Activated naive CD4-positive, alpha-beta T cell treated with anti-CD3 and anti-CD28 coated beads, Interleukin-2, amount 10 ng/mL, durations not matched to agents 5 hours and 36 hours (primary cell): ENCODE measurements at places on chromosomes 3 and 15. TPM values are rescaled to one million over a fixed set of nuclear protein-coding genes. Genes with fewer than 3 reads are reported as not detected.

Gene TM4SF1
- not detected for total RNA-seq

Gene TRIP4
- total RNA-seq: 28.1 TPM

Gene GOLGA6B
- total RNA-seq: not detected

Gene GOLGA6L2
- total RNA-seq: not detected

Gene CHRNA3
- not detected for total RNA-seq

Gene P3H2
- not detected for total RNA-seq

Gene NANOGP8
- total RNA-seq: not detected

Gene PLXNA1
- 6.1 TPM for total RNA-seq

Gene SNX22
- 0.82 TPM for total RNA-seq

Gene DNAH12
- total RNA-seq: 0.08 TPM

Gene FSIP1
- 0.35 TPM for total RNA-seq
